ENCODE measurements at places on chromosomes 11 and 22.
A peak's percentile ranks its signal among the peaks of the same experiment; 100 is the strongest.

DNA sequence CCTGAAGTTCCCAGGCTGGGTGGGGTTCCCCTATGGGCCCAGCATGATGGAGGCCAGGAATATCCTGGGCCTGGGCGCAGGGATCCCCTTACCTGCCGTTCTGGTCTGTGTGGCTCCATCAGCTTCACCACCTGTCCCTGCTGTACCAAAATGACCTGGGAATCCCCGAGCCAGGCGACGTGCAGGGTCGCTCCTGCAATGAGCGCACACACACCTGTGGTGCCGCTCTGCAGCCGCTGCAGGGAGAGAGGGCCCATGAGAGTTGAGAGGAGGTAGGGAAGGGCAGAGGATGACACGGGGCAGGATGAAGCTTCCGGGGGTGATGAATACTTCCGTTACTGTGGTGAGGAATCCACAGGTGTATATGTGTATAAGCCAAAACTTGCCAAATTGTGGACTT, 21.6 kb downstream of the PPM1F start:
- DNase-seq, result no peak

GRCh38 chr11:61403658-61404057, 11.3 kb downstream of the TMEM216 start:
- no peak for DNase-seq

GRCh38 chr11:133787379-133788141, 57.8 kb downstream of the SPATA19 start:
- DNase-seq, result no peak

DNA sequence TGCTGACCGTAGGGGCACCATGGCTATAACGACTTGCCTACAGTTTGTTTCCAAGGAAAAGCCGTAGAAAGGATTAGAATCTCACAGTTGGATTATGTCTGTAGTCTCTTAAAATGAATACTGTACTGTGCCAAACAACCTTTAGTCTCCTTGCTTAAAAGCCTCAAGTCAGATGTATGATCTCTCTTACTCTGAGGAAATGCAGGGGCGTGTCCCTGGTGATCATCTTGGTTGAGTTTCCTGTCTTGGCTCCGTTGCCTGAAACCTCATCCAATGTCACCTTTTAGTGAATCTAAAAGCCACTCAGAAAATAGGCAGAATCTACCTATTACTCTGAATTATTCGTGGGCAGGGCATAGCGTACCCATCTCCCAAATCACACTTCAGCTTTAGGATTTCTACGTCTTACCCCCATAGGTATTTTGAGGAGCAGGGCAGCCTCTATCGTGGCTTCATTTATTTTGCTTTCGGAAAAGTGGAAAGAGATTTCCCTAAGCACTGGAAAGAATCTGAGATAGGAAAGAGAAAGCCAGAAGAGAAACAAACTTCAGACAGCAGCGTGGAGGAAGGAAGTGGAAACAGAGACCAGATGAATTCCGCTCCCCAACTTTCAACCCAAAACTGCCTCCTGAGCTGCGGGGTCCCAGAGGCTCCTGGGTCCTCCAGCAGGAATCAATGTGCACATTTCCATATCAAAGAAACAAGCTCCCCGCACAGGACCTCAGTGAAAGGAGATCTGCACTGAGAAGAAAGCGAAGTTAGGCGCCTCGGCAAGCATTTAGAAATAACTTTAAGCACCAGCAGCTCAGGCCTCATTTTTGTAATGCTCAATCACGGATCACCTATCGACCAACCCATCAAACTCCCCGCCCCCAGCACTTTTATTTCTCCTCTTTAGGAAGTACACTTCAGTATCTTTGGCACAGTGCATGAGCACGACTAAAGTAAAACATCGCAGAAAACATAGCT, 245.8 kb downstream of the ETS1 start:
- peak; percentile 82 for DNase-seq

GRCh38 chr11:64233913-64234586, at the start of gene VEGFB:
Gene VEGFB (plus strand): TSS chr11:64234584. CDS start chr11:64234834, 250 bp downstream.
- peak; percentile 72 for DNase-seq

DNA sequence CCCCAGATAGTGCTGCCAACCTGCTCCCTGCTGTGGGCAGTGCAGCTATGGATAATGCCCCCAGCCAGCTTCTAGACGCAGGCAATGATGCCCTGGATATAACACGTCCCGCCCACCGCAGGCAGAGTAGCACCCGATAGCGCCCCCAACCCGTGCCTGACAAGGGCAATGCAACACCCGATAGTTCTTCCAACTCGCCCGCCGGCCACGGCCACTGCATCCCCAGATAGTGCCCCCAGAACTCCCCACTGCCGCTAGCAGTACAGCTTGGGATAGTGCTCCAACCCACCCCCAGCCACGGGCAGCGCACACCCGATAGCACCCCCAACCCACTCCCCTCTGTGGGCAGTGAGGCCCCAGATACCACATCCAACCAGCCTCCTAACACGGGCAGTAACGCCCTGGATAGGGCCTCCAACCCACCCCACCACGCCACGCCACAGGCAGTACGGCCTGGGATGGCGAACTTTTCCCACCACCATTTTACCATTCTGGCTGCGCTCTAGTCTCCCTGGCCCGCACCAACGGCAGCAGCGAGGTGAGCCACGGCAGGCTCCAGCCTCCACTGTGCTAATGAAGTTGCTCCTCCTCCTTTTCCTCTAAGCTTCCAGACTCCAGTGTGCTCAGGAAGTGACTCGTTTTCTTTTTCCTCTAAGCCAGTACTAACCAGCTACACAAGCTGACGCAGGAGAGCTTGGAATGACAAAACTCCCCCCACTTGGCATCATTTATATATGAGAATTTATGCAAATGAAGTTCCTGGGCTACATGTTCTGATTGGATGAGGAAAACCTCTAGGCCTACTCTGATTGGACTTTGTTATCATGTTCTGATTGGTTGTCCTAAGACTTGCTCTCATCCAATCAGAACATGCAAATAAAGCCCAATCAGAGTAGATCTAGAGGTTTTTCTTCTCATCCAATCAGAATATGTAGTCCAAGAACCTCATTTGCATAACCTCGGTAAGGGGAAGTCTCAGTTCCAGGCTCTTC, 3.0 kb upstream of the RFPL3 start:
- no peak for DNase-seq

- DNase-seq, result no peak
Measured at GRCh38 chr22:37253126-37253660, 9.1 kb upstream of the RAC2 start.

DNA sequence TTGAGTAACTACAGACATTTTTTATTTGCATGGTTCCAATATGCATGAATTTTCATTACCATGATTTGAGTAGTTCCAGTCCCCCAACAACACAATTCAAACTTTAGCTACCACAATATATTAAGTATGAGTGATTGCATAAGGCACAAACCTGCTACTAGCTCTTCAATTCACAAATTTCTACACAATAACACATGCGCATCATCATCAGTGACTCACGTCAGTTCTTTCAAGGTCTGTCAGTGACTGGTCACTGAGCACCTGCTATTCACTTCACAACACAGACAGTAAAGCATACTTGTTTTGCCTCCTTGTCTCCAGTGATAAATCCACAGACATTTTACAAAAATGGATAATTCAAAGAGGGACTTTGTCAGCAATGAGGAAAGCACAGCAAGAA, 435.1 kb upstream of the CCDC90B start:
- DNase-seq, result no peak

GRCh38 chr11:117702946-117703598, 93.9 kb downstream of the DSCAML1 start:
- DNase-seq, result no peak

- DNase-seq, result no peak
Measured at GRCh38 chr11:27201454-27202302, 161.1 kb downstream of the BBOX1 start.

- no peak for DNase-seq
Measured at GRCh38 chr22:18032455-18033101, 8.2 kb upstream of the MICAL3 start.

- DNase-seq, result no peak
Measured at GRCh38 chr22:23722724-23723123, 28.2 kb downstream of the ZNF70 start.

- DNase-seq, result no peak
Measured at GRCh38 chr11:2681408-2682145, 18.2 kb downstream of the KCNQ1OT1 start.

DNA sequence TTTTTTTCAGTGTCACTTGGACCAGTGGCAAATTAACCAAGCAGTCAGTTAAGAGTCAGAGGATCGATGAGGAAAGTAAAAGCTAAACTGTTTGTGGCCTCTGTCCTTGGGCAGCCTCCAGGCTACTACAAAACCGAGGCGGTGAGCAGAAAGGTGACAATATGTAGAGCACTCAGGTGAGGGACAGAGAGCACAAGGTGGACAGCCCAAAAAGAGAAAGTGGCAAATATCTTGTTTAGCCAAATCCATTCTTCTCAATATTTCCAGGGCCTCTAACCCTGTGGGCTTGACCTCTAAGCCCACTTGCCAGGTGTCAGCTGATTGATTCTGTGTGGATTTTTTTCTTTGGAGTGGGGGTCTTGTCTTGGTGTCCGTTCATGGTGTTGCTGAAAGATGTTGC, 4202.2 kb upstream of the OR11H1 start:
- no peak for DNase-seq

Measured in CD4-positive, alpha-beta T cell treated with Interleukin-6 at 100 ng/mL for 8 hours (primary cell).